ENCODE measurements at places on chromosomes 4 and X. TPM values are rescaled to one million over a fixed set of nuclear protein-coding genes. Genes with fewer than 3 reads are reported as not detected.

The NALF2 gene
- 0.53 TPM for polyA plus RNA-seq

The UGT2A1 gene
- 0.16 TPM for polyA plus RNA-seq

The MAGEA2B gene
- not detected for polyA plus RNA-seq

The C4orf50 gene
- polyA plus RNA-seq: 0.04 TPM

GRCh38 chr4:53583513-53583912, 7.8 kb downstream of the LNX1 start:
- DNase-seq: no peak

DNA sequence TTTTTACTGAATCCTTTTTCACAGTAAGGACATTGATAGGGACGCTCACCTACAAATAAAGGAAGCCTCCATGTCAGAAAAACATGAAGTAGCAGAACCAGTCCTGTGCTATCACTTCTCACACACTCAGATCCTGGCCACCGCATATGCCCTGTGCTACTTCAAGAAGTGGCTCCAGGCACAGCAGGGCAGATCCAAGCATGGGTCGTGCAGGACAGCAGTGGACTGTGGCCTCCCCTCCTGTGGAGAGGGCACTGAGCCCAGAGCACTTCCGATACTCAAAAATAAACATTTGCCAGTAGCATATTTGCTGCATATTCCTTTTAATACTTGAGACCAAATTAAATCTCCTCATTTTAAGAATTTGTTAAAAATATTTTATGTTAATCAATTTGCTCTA, 167.9 kb downstream of the PRDM5 start:
- no peak for DNase-seq

DNA sequence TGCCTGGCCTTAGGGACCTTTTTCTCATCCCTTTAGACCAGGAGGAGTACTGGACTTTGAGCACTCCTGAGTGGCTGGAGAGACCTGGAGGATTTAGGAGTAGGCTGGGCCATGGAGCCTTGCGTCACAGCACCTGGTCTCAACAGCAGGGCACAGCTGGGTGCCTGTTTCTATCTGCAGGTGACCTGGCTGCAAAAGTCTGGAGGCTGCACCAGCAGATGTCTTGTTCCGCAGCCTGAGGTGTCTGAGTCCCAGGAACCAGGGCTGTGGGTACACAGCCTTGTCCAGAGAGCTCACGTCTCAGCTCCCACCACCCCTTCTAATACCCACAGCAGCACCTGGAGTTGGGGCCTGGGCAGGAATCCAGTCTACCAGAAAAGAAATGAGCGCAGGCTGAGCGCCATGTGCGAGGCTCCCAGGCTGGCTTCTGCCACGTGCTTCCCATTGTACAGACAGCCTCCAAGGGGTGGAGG, 5.0 kb upstream of the NSD2 start:
- no peak for DNase-seq

GRCh38 chr4:150581641-150582051, 305 bp upstream of the MAB21L2 start:
- no peak for DNase-seq

DNA sequence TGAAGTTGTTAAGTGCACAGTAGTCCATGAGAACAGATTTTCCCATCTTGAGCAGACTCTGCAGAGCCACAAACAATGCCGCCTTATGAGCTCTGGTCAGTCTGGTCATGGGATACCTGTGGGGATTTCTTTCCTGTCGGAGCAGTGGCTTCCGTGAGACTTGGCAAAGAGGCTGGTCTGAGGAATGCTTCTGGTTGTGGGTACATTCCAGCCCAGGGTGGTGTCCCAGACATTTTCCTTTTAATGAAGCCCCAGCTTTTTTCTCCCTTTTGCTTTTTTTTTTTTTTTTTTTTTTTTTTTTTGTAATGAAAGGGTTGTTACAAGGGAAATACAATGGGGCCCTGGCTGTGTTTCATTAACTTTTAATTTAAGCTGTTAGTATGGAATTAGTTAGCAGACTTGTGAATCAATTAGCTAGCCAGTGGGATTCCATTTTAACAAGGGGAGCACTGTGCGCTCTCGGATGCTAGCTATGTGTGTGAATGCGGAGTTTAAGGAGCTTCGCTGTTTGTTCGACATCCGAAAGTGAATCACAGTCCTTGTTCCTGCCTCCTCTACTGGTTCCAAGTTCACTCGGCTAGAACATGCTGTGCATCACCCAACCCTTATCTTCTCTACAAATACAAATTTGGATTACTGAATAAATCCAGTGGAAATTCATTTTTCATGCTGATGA, 225.1 kb downstream of the CBR4 start:
- DNase-seq: no peak

DNA sequence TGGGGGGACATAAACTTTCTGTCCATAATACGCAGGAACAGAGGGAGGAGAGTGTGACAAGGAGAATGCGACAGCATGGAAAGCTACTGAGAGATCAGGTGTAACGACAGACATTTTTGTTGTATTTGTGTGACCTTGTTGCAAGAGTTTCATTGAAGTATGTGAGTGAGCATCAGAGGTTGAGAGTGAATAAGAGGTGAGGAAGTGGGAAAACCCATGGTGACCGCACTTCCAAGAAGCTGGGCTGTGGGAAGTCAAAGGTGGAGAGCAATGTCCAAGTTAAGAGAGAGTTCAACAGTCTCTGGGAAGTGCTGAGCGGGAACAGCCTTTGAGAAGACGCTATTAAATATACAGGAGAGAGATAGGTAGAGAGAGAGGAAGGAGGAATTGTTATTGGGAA, 76.4 kb upstream of the PGRMC2 start:
- DNase-seq: no peak

DNA sequence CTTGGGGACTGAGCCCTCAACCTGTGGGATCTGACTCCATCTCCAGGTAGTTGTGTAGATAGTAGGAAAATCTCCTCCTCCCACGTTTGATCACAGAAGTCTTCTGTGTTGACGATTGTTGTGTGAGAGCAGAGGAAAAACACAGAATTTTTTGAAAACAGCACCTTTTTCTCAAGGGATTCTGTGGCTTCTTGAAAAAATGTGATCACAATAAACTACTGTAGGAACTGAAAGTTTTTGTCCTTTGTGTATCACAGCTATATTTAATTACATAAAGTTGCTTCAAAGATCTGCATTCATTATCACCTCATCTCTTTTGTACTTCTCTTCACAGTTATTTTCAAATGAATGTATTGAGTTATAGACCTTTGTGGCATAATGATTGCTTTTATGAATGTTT, 85.1 kb downstream of the AFF1 start:
- no peak for DNase-seq

- DNase-seq: peak; percentile 54
Measured at GRCh38 chr4:3388471-3389232, 53.1 kb upstream of the HGFAC start.

- no peak for DNase-seq
Measured at GRCh38 chr4:26008737-26009136, 94.7 kb downstream of the SMIM20 start.

GRCh38 chrX:83511208-83511607, 3.1 kb downstream of the POU3F4 start:
- DNase-seq: no peak

DNA sequence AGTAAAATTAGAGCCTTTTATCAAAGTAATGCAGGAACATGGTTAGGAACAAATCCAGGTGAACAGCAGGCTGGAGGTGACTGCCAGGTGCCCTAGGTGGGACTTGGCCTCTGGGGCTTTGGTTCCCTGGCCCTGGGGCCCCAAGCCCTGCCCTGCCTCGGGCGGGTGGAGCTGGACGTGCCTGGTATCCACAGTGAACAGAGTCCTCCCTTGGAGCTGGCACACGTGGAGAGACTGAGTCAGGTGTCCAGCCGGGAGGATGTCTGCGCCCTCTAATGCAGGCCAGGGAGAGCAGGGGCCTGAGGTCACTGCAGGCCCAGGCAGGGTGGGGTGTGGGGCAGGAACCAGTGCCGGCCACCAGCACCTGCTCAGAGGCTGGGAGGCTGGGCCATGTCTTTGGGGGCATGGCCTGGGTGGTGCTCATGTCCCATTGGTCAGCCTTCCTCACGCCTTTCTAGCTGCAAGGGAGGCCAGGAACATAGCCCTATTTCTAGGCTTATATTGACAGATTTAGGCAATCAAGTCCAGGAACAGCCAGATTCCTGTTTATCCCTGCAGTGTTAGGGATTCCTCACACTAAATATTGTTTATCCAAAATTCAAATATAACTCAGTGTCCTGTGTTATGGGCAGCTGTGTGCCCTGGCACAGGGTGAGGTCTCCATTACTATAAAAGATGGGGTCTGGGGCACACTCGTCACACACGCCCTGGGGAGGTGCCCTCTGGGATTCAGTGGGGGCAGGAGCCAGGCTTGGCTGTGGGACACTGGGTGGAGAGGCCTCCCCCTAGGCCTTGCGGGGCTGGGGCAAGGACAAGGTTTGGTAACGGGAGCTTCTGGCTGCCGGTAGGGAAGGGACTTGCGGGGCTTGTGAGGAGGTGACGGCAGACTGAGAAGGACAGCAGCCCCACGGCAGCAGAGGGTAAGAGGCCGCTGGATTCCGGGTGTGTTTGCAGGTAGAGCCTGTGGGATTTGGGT, 14.3 kb upstream of the NAT8L start:
- no peak for DNase-seq

DNA sequence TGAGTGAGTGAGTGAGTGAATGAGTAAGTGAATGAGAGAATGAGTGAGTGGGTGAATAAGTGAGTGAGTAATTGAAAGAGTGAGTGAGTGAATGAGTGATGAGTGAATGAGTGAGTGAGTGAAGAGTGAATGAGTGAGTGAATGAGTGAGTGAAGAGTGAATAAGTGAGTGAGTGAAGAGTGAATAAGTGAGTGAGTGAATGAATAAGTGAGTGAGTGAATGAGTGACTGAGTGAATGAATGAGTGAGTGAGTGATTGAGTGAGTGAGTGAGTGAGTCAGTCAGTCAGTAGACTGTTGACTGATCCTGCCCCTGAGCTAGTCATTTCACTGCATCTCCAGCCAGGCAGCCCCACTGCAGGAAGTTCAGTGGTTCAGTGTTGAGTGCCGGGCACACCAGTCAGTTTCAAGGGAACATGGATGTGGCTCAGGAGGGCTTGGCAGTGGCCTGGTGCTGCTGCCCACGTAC, 228.4 kb upstream of the PSAPL1 start:
- DNase-seq: no peak

DNA sequence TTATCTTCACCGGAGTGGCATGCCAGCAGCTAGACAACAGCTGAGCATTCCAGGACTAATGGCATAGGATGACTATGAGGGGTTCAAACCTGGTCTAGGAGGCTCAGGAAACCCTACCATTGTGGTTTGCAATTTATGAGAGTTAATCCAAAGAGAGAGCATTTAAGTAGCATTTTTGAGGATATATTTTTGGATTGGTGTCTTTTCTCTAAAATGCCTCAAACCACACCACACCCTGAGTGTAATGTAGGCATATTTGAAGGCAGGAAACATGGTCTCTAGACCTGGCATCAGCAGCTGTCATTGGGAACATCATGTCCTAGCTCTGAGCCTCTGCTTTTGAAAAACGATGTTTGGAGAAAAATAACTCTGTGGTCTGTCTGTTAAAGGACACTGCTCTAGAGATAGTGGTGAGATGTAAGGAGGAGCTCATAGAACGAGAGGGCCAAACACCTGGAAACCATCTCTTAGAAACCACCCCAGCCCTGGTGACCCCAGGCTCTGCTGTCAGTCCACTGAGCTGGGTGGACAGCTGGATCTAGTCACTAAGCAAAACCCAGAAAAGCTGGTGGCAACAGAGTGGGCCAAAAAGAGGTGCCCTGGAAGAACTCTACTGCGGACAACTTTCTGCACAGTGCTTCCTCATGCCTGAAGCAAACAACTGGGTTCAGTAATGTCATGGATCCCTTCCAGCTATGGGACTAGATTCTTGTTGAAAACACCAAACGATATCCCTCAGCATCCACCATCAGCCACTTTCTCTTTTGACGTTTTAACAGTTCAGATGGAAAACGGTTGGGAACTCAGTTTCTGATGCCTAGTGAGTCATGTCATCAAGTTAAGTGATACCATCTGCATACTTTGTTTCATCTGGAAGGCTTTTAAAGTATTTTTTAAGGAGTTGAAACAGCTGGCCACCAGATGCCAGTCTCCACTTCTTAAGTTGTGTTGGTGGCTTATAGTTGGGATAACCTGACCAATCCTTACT, 100.2 kb upstream of the C1QTNF7 start:
- peak; percentile 67 for DNase-seq

- no peak for DNase-seq
Measured at GRCh38 chr4:97317671-97318070, 825.6 kb downstream of the STPG2 start.

DNA sequence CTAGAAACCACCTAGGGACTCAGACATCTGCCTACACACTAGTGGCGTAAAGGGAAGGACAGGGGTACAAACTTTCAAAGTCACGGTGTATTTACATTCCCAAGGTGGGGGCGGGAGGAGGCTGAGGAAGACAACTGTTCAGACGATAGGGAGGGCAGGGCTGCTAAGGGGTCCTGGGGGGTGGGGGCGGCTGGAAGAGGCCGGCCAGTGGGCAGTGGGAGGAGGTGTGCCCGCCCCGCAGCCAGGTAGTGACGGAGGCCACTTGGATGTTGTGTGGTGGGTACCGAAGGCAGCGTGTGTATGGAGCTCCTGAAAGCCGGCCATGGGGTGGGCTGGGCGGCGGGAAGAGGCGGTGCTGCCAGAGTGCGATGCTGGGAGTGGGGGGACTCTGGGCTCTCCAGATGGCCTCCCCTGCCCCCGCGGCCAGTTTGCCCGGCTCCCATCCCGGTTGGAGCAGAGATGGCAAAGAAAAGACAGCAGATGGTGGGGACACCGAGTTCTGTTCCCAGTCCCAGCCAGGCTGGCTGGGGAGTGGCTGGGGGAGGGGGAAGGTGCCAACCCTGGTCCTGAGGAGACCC, 24.2 kb downstream of the L1CAM start:
- DNase-seq: no peak

DNA sequence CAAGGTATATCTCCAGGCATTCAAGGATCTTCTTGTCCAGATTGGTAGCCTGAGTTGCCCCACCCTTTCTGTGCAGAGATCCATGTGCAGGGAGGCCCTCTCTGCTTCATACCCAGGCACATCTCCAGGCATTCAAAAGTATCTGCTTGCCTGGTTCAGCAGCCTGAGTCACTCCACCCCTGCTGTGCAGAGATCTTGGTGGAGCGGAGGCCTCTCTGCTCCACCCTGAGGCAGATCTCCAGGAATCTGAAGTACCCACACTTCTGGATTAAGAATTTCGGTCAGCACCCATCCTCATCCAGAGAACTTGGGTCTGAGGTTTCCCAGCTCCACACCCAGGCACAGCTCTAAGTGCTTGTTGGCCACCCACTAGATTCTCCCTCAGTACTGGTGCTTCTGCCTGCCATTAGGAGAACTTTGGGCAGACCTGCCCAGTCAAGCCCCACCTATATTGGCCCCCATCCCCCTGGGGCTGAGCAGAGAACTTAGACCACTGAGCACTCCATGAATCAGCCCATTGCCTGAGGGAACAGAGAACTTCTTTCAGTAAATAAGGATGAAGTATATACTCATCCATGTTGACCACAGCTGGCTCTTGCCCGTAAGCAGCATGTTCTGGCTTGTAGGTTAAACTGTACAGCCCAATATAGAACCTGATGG, 199.5 kb upstream of the ZCCHC13 start:
- DNase-seq: no peak

DNA sequence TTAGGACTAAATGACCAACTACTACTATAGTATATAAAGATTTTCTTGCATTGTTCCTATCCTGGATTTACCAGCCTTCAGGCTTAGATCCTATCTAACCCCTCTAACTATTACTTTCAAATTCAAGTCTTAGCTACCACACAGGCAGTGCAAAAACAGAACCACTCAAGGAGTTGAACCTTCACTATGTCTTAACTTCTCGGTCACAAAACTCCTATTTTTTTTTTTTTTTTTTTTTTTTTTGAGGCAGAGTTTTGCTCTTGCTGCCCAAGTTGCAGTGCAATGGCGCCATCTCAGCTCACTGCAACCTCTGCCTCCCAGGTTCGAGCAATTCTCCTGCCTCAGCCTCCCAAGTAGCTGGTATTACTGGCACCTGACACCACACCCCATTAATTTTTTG, 6.3 kb upstream of the FAM200B start:
- no peak for DNase-seq

GRCh38 chrX:125004799-125005198, 314.9 kb upstream of the TEX13C start:
- DNase-seq: no peak

Measured in muscle of back (tissue), 13 donors.